ENCODE measurements at places on chromosomes 7 and 10.

GRCh38 chr7:24716480-24717246 is 40.6 kb downstream of the GSDME start:
- no peak for DNase-seq

GRCh38 chr10:122515588-122516231 is 44.8 kb upstream of the DMBT1 start:
- DNase-seq, result peak; percentile 55

DNA sequence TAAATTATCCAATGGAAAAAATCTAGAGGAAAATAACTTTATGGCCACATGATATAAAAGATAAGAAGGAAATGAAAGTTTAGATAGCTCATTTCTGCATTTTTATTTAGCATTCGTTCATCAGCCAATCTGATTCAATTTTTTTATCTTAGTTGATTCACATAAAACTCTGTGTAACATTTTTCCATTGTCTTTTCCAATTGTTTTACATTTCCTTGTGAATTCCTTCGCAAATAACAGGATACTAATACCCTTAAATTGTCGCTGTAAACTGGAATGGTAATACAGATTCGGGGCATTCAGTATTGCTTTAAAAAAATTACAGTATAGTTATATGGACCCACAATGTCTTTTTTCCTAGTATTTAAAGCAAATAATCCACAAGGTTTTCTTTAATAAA is 136.4 kb downstream of the CUBN start:
- DNase-seq, result no peak

DNA sequence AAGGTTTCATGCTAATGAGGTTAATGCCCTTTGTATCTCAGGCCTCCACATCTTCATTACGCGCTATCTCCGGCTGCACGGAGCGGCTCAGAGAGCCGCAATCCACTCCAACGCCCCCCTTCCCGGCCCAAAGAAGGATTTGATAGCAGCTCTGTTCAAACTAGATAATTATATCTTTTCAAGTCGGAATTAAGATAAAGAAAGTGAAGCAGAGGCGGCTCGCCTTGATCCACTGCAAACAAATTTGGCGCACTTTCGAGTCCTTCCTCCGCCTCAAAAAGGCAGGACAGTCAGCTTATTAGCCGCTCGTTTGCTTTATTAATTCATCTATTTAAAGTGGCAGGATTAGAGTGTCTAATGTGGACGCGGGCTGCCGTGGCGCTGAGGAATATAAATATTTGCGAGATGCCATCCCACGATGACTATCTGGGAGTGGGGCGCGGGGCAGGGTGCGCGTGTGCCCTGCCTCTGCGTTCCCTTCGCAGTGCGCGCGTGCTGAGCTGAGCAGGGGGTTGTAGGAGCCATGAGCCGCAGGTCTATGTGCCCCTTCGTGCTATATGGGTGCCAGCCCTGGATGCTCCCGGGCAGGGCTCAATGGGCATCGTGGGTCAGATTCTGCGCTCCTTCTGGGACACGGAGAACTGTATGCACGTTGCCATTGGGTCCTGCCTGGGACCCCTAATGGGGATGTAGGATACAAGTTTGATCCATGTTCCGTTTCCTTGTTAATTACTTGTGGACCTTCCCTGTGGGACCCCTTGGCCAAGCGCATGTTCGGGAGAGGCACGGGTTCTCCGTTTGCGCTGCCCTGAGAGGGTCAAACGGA is 9.0 kb downstream of the EMX2 start:
- no peak for DNase-seq

DNA sequence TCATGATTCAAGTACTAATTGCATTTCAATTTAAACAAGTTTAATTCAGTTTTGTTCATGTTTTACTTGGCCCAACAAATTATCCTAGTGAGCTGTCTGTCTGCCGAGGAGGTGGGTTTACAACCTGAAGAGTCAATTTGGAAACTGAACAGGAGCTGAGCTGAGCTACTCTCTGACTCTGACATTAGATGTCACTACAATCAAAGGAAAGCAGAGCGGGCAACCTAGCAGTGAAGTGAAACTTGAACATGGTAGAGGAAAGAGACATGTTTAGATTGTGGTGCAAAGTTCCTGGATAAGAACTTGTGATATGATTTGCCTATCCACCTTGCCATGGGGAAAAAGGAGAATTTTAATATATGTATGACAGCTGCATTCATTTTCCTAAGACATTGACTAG is 9.6 kb upstream of the AGR3 start:
- peak; percentile 13 for DNase-seq

DNA sequence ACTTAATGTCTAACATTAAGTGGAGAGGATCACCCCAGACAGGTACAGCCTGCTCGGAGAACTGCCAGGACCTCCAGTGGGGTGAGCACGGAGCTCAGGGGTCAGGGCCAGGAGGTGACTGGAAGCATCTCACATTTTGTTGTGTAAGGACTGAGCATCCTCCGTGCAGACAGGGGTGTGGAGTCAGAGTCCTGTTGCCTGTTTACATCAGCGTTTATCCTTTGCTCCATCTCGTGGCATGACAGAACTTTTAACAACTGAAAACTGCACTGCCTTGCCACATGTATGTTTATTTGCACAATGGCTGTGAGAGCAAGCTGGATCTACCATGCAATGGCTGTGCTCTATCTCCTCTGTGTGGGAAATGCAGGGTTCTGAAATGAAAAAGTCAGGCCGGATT is 175.4 kb upstream of the AKR1E2 start:
- DNase-seq, result no peak

DNA sequence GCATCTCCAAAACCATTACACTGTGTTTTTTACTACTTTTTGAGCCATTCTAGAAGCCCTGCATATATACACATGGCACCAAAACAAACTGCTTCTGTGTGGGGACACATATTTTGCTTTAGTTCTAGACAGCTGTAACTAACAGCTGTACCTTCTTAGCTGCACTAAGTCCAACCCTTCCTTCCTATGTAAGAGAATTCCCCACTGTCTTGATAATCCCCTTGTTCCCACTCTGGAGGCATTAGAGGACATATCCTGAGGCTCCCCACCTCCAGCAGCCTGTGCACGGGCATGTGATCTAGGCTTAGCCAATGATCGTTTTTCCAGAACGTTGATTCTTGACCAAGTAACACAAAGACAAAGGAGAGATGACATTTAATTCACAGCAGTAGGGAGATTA is 13.3 kb upstream of the CDK13 start:
- no peak for DNase-seq

DNA sequence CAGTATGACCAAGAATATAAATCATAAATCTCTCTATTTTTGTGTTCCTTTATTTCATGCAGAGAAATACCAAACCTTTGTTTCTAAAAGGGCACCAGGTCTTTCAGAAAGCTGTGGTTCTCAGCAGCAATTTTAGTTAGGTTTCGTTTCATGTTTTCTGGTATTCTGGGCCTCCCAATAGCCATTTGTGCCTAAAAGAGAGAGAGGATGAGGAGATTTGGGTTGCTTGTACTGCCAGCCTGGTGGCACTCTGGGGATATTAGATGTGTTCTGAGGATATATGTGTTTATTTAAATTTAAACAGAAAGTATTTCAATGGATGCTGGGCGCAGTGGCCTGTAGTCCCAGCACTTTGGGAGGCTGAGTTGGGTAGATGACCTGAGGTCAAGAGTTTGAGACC is 471.7 kb downstream of the AUTS2 start:
- no peak for DNase-seq

DNA sequence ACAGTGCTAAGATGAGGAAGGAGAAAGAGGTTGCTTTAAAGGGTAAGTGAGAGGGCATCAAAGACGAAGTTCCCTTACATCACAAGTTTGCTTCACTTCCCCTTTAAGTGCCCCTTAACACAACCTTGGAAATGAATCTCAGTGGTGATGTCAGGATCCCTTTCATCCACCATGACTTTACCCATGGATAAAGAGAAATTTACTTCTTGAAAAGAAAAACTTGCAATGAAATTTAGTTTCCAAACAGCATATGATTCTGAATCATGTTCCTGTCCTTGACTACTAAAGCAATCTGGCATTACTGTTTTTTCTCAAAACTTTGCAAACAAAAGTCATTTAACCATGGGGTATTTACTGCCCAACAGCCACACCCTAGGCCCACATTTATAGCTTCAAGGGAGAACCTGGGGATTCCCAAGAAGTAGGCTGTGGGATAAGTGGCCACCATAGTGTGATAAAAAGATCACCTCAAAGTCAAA is 135.9 kb downstream of the ITGB8 start:
- no peak for DNase-seq

DNA sequence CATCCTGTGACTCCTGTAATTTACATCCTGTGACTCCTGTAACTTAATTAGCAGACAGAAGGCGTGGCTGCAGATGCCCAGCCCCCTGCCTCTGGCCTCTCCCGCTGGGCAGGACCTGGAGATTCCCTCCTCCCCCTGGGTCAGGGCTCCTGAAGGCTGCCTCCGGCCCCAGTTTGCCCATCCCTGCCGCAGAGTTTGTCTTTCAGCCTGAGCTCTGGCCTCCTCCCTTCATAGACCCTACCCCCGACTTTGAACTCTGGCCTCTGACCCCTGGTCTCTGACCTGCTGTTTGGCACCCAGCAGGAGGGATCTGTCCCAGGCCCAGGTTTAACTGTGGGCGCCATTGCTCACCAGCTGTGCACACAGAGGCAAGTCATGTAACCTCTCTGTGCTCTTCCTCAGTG is 45.6 kb downstream of the ELFN1 start:
- DNase-seq, result no peak

GRCh38 chr7:13130321-13130720 is 442.9 kb downstream of the ARL4A start:
- no peak for DNase-seq

GRCh38 chr7:103418241-103418640 is 27.8 kb downstream of the SLC26A5 start:
- DNase-seq, result no peak

DNA sequence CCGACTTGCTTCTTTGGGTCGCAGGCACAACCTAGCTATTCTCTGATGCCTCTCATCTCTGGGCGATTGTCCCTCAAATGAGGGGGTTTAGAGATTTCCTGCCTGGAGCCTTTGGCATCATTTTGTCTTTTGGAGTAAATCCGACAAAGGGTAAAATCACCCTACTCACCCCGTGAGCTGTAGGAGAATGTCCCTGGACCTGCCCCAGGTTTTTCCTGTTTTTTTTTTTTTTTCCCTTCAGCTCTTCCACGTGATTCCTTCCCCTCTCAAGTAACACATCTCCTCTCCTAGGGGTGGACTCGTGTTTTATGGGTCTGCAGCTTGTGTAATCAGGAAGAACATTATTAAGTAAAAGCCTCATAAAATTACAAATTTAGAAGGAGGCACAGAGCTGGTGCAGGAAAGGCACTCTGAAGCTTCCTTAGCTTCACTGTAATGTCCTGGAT is 128.4 kb upstream of the ZNF746 start:
- DNase-seq, result no peak

- DNase-seq, result no peak
These were observed 83.2 kb upstream of the SGCE start for GRCh38 chr7:94739180-94739579.

- DNase-seq, result no peak
These were observed 41.8 kb downstream of the EGFR start for GRCh38 chr7:55060636-55061022.

DNA sequence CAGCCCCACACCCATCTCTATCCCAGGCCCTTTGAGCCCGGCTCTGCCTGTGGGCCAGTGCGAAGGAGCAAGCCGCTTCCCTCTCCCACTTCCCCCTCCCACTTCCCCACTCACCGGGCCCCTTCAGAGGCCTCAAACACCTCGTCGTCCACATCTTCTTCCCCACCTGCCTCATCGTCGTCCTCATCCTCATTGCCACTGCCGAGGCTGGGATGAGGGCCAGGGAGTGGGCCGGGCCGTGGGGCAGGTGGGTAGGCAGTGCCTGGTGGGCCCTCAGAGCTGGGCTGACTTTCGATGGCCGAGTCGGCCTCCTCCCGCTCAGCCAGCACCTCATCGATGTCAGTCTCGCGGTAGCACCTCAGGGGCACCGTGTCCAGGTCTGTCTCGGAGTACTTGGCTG is 3.8 kb downstream of the PSD start:
- no peak for DNase-seq

GRCh38 chr10:51124852-51125251 is 50.6 kb downstream of the PRKG1 start:
- no peak for DNase-seq

DNA sequence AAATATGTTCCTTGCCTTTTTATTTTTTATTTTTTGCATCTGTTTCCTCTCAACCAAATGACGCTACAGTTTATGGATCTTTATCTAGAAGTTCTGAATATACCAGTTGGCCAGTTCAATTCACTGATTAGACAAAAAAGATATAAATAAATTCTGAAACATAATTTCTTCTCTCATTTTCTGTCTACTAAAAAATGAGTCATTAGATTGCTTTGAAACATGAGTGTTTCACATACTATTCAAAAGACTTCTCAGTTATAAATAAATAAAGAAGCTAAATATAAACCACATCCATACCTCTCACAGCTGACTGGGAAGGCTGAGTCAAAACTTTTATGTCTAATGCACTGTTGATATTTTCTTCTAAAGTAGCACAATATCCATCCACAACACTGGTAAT is 97.6 kb upstream of the GPR22 start:
- DNase-seq, result no peak

- no peak for DNase-seq
These were observed at the start of gene GRID2IP for GRCh38 chr7:6551016-6551511. Gene GRID2IP (minus strand): TSS chr7:6551461. CDS start chr7:6551436, 25 bp downstream.

GRCh38 chr10:132826524-132827422 is 40.8 kb upstream of the NKX6-2 start:
- no peak for DNase-seq

- no peak for DNase-seq
These were observed 10.7 kb upstream of the PCBD1 start for GRCh38 chr10:70899096-70899495.

GRCh38 chr7:2125931-2126330 is 106.8 kb downstream of the MAD1L1 start:
- no peak for DNase-seq

GRCh38 chr10:88522715-88523114 is 60.4 kb downstream of the RNLS start:
- no peak for DNase-seq

DNA sequence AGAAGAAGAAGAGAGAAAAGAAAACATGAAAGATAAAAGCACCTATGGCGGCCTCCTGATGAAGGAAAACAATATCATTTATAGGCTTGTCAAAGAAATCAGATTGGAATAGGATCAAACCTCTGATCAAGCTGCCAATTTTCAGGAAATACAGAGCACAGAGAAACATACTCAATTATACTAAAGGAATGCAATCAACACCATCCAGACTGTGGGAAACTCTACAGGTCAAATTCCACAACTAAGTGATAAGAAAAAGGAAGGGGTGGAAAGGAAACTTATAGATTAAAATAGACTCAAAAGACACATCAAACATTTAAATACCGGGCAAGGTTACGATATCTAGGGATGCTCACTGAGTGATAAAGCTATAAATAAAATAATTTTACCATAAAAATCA is 39.3 kb downstream of the AOAH start:
- no peak for DNase-seq

- no peak for DNase-seq
These were observed 129.1 kb downstream of the SND1 start for GRCh38 chr7:127781081-127781480.

All from activated CD4-positive, alpha-beta T cell treated with anti-CD3 and anti-CD28 coated beads for 4 hours (primary cell).